ENCODE measurements at places on chromosomes 3 and 15.

DNA sequence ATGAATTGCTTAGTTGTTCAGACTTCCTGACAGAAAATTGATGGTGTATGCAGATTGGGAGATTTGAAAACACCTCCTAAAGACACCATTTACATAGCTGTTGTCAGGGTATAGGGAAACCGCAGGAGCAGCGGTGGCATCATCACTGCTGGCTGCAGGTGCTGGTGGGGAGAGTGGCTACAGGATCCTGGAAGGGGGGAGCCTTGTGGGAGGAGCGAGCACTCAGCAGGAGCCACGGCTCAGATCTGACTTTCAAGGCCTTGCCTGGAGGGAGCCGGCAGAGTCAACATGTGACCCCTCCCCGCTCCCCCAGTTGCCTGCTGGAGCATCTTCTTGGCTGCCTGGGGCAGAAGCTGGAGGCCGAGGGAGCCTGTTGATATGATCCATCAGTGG is 26.1 kb downstream of the EDEM1 start:
- DNase-seq, result no peak

DNA sequence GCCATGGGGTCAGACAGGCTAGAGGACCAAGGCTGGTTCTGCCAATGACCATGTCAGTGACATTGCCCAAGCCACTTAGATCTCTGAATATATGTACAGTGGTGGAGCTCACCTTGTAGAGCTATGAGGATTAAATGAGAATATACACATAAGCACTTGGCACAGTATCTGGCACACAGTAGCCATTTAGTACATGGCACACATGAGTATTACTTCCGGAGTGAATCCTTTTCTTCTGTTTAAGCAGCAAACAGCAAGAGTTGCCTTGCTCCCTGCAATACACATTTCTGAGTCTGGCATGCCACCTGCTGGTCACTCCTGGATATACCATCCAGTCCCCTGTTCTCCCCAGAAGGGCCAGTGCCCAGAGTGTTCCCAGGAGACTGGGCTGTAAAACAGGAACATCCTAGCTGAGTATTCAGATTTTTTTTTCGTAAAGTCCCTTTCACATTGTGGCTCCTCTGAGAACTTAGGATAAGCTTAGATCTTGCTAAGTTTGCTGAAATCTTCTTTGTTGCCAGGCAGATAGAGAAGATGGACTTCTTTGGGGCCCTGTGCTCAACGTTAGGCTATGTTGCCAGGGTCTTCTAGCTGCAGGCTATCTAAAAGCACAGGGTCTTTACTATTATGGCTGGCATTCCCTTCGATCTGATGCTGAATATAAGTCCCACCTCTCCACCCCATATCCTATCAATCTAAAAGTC is 203.4 kb downstream of the ADAMTS9 start:
- DNase-seq, result peak; percentile 53

DNA sequence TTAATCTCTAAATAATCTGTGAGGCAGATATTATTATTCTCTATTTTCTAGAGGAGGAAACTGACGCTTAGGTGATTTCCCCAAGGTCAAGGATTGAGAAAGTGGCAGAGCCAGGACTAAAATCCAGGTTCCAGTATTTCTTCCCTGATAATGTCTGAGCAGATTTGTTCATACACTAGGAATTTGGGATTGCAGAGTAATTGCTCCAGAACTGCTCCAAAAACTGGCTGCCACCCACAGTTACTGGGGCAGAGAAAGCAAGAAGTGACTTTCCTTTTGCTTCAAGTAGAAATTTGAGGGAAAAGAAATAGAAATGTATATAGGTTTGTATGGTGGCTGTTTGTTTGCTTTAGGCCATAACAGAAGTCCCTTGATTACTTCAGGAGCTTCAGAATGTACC is 60.6 kb downstream of the SLC12A8 start:
- DNase-seq, result no peak

DNA sequence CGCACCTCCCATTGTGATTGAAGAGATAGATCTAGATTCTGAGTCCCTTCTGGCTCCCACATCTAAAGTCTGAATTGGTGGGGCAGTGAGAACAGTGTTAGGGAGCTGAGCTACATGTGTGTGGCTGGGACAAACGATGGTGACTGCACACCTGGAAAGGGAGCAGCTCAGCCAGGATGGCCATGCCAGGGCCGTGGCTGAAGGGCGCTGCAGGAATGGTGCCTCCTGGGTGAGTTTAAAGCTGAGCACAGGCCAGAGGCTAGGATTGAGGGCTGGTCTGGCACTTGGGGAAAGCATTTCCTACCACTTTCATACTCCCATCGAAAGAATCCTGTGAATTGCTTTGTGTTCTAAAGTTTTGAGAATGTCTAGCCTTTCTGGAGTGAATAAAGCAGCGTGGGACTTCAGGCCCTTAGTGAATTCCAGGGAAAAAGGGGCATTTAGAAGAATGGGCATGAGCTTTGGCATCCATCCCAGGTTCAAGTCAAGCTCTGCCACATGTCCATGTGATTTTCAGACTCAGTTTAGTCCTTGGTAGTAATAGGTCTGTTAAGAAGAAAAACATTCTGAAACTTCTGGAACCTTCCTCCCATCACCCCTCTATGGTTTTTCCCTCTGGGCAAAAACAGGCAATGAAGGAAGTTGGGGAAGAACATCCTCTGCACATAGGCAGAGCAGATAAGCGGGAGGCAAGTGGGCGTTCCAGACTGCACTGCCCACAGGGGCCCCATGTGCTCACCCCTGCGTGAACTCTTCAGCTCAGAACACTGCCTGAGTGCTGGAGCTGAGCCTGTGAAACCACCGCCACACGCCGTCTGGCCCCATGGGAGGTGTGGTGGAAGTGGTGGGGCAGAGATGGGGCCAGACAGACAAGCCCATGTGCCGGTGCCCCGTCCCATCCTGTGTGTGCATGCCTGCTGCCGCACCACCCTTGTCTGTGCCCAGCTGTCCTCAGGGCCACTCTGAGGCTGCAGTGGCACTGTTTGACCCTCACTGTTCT is 12.9 kb upstream of the CPNE9 start:
- no peak for DNase-seq

DNA sequence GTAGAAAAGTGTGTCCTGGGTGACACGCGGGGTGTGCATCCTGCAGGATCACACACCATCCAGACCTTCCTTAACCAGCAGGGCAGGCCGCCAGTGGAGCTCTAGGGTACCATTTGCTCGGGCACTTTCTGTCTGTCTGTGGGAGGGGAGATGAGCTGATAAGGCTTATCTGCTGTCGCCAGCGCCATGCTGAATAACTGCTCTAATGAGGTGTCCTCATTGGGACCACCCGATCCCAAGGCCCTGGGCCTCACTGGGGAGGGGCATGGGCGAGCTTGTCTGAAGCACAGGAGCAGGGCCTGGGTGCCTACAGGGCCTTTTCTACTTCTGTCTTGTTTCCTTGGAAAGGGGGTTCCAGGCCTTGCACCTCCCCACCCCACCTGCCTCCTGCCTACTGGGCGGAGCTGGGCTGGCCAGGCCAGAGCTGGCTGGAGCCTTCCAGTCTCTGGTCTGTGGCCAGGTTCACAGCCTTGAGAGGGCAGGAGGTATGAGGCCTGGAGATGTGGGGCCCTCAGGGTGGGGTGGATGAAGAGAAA is 2.5 kb upstream of the GATA2 start:
- no peak for DNase-seq

DNA sequence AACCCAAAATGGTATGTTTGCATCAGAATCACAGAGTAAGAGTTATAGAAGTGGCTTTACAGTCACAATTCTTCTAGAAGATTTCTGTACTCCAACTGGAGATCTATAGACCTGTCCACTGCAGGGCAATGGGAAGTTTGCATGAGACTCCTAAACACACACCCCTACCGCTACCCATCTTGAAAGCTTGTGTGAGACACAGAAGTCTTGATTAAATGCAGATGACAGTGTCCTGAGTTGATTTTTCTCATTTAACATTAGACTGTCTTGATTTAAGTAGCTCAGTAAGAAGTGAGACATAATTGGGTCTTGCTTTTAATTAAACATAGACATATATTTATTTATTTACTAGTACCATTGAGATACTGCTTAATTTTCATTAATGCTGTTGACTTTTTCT is 54.4 kb downstream of the CD47 start:
- no peak for DNase-seq

DNA sequence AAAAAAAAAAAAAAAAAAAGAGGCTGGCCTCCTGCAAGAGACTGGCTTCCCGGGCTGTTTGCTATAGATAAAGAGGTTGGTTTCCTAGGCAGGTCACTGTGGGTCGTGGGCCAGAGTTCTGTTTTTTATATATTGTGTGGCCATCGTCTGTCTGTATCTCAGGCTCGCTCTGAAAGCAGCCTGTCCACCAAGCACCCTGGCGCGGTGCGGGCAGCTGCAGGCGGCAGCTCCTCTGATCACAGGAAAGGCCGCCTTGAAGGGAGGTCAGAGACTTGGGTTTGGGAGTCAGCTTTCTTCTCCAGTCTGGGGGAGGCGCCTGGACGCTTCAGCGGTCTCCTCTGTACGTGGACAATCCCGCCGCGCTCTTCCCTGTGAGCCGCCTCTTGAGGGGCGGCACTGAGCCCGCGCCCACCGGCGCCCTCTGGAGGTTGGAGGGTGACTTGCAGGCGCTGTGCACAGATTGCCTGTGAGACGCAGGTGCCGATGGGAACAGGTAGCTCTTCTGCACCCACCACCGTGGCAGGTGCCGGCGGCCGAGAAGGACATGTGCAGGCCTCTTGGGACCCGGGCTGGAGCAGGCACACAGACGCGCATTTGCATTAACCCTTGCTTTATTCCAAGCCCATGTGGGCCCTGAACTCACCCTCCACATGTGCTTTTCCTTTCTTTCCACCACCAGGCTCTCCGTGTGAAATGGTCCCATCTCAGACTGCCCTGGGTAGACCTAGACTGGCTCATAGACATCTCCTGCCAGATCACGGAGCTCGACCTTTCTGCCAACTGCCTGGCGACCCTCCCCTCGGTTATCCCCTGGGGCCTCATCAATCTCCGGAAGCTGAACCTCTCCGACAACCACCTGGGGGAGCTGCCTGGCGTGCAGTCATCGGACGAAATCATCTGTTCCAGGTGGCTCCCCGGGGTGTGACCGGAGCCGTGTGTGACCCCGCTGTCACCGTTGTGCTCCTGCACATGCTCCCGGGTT is 89.3 kb downstream of the LRRK1 start:
- peak; percentile 74 for DNase-seq
